ENCODE measurements at places on chromosomes 12 and 14. TPM values are rescaled to one million over a fixed set of nuclear protein-coding genes. Genes with fewer than 3 reads are reported as not detected.

Gene HOXC4
- 32.4 TPM for polyA plus RNA-seq

- DNase-seq, result no peak
Observed at GRCh38 chr12:71947645-71948105, 9.0 kb downstream of the TPH2 start.

GRCh38 chr14:61388976-61389576 is 67.7 kb downstream of the PRKCH start:
- no peak for DNase-seq

DNA sequence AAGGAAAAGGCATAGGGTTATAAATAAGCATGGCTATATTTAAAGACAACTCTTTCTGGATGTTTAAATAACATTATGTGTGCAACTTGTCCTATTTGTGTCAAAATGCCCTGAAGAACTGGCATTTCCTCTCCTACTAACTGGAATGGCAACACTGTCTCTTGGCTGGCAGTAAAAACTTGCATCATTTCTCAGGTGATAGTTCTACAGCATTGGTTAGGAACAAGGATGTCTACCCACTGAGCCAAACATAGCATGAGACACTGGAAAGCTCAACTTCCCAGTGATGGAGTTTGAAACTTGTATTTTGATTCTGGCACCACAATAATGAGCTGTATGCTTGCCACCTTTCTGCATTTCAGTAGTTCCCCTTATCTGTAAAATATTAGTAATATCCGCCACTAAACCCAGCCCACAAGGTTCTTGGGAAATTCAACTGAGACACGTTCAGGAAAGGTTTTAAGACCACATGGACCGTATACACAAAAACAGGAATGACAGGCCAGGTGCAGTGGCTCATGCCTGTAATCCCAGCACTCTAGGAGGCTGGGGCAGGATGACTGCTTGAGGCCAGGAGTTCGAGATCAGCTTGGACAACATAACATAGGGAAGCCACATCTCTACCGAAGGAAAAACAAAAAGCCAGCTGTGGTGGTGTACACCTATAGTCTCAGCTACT is 5.1 kb downstream of the SLC38A2 start:
- DNase-seq, result no peak

- DNase-seq, result no peak
Observed at GRCh38 chr12:52600071-52600470, 1.2 kb downstream of the KRT72 start.

Gene ENDOU
- polyA plus RNA-seq, result 0.41 TPM

- no peak for DNase-seq
Observed at GRCh38 chr12:87529413-87529812, 499.8 kb downstream of the C12orf50 start.

- DNase-seq, result no peak
Observed at GRCh38 chr12:126337556-126338441, 1272.6 kb downstream of the AACS start.

DNA sequence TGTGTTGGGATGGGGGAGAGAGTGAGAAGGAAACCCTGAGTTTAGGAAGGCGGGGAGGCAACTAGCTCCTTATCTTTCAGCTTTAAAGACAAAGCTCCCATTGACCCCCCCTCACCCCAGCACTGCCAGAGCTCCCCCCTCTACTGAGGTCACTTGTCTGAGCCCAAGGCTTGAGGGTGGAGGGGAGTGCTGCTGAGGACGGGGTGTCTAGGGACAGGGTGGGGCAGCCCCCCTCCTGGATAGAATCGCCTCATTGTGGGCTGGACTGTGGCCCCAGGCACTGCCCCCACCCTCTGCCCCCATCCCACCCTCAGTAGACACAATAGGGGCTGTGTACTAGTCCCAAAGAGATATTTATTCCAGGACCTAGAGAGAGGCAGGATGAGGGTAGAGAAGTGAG is 3.0 kb downstream of the ERBB3 start:
- no peak for DNase-seq

Gene IL22
- not detected for polyA plus RNA-seq

Data from right renal cortex interstitium (tissue), 3 donors.